ENCODE measurements at places on chromosomes 4 and X.

GRCh38 chrX:14676431-14676830 lies 147.1 kb downstream of the GLRA2 start:
- no peak for DNase-seq

GRCh38 chr4:151231915-151232595 lies 44.9 kb upstream of the PRSS48 start:
- no peak for DNase-seq

GRCh38 chrX:48578661-48579128 lies 4.4 kb downstream of the RBM3 start:
- no peak for DNase-seq

GRCh38 chr4:98332017-98332416 lies 70.8 kb downstream of the RAP1GDS1 start:
- DNase-seq: no peak

DNA sequence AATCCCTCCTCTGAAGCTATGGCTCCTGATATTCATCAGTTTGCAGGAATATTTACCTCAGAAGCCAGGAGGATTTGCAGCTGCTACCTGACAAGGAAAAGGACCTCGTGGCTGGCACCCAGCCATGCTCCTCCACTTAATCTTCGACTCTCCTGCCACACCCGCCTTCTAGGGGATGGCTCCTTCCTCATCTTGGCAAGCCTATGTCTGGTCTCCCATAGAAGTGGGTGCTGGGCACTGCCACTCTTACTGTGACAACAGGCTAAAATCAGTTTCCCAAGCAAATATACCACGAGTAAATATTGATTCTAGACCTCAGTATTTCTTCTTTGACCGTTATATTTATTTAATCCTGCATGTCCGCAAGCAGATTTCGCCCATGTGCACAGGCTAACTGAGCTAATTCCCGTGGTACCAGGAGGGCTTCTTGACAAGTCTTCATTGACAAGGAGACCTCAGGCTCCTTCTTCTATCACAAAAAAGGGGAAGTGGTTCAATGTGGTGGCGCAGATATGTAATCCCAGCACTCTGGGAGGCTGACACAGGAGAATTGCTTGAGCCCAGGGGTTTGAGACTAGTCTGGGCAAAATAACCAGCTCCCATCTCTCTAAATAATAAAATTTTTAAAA lies 52.6 kb upstream of the DCTD start:
- no peak for DNase-seq

GRCh38 chrX:10755439-10756334 lies 135.3 kb upstream of the MID1 start:
- DNase-seq: no peak

GRCh38 chr4:118826723-118827444 lies 9.0 kb downstream of the SEC24D start:
- no peak for DNase-seq

- DNase-seq: no peak
These were observed 16.6 kb downstream of the GPKOW start for GRCh38 chrX:49106930-49107329.

DNA sequence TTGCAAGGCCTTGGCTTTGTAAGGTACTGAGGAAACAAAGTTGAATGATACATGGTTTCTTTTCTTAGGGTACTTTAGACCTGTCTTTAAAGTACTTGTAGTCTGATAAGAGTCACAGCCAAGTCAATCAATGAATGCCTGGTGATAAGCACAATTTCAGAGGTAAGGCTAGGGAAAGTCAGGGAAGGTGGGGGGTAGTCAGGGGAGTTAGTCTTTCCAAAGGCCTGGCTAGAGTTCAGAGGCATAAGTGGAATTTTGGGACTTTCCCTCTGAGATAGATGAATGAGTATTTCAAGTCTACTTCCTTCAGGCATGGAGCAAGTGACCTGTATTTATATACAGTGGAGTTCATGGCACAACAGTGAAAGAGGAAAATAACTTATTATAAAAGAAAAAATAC lies 78.3 kb downstream of the SLC4A4 start:
- no peak for DNase-seq

DNA sequence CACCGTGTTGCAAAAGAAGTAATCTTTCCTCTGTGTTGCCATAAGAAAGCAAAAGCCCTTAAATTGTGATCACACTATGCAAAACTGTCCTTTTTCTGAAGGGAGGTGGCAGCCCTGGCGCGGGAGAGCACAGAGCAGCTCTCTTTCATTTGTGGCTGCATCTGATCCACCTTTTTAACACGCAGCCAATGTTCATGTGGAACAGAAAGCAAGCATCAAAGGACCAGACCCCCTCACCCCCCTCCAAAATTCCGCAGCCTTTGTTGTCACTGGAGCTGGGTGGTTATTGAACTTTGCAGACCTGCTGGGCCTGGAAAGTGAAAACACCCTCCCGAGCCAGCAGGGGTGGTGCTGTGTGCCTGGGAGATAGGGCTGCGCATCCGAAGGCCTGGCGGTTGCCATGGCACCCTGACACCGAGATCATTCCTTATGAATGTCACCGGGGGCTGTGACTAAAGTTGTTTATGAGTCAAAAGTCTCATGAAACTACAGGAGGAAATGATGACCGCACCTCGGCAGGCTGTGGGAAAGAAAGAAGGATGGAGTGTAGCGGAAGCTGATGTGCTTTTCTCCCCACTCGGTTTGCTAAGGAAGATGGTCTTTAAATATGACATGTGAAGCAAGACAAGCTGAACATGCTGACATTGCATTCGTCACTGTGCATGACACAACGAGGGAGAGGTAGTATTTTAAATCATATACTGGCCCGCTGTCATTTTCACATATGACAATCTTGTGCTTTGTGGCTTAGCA lies 367.4 kb downstream of the UNC5C start:
- DNase-seq: no peak

GRCh38 chrX:69614886-69615285 lies 1.0 kb upstream of the EDA start:
- DNase-seq: no peak
